ENCODE measurements at places on chromosomes 12 and 14. TPM values are rescaled to one million over a fixed set of nuclear protein-coding genes. Genes with fewer than 3 reads are reported as not detected.

The SLC6A12 gene
- total RNA-seq: 1.00 TPM

The KERA gene
- not detected for total RNA-seq

The IQSEC3 gene
- 3.6 TPM for total RNA-seq

The HCAR1 gene
- total RNA-seq: 0.52 TPM

The EML1 gene
- 83.1 TPM for total RNA-seq

GRCh38 chr12:78886719-78887407, 22.3 kb downstream of the SYT1 start:
- no peak for DNase-seq

DNA sequence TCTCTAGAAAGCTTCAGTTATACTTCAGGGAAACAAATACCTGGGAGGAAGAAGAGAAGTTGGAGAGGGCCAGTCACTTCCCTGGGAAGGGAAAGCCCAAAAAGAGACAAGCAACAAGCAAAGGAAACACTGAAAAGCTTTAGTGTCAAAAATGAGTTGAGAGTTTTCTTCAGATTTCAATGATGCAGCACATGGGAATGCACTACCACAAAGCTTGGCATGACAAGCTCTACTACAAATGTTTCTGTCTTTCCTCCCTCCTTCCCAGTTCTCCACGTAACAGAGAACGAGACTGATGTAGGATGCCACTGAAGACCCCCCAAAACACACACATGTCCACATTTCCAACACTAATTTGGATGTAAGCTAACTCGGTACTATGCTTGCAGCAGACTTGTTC, 26.8 kb upstream of the ADAMTS20 start:
- no peak for DNase-seq

DNA sequence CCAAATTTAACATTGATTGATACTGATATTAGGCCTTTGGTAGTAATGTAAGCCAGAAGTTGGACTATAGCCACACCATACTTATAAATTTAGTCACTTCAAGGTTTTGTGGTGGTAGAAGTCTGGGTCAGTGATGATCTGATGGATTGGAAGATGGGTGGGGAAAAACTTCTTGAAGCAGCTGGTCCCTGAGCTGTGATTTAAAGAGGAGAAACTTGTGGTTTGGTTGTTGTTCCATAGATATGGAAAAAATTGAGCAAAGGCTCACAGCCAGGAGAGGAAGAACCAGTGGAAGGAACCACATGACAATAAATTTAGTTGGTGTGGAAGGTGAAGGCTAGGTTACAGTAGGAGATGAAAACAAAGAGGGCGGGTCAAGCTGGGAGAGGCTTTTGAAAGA, 26.1 kb downstream of the PTHLH start:
- DNase-seq: no peak

GRCh38 chr14:86799244-86799647, 1193.7 kb downstream of the GALC start:
- no peak for DNase-seq

DNA sequence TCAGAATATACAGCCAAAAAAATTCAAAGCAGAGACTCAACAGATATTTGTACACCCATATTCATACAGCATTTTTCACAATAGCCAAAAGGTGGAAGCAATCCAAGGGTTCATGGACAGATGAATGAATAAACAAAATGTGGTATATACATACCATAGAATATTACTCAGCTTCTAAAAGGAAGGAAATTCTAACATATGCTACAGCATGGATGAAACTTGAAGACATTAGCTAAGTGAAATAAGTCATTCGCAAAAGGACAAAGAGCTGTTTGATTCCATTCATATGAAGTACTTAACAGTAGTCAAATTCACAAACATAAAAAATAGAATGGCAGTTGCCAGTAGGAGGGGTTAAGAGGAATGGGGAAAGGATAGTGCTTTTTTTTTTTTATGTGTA, 91.8 kb upstream of the ARID2 start:
- DNase-seq: no peak

DNA sequence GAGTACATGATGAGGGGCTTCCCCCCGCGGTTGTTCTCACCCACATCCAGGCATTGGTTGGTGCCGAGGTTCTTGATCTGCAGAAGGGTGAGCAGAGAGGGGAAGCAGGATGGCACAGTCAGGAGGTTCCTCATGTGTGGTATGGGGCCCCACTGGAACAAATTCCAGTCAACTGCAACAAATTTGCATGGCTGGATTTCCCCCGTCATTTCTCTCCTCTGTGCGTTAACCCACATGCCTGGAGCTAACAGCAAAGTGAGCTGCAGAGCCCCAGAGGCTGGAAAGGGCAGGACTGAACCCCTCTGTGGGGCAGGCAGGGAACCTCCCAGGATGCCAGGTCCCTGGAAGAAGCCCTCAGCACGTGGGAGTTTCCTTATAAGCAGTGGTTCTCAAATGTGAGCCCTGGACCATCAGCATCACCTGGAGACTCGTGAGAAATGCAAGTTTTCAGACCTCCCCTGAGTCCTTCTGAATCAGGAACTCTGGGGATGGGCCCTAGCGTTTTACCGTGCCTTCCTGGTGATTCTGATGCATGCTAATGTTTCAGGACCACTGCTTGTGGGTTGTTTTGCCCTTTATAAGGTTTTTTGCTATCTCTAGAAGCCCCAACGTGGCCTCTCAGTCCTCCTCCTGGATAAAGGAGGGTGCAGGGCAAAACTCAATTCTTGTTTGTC, 11.0 kb upstream of the CELA1 start:
- DNase-seq: no peak

DNA sequence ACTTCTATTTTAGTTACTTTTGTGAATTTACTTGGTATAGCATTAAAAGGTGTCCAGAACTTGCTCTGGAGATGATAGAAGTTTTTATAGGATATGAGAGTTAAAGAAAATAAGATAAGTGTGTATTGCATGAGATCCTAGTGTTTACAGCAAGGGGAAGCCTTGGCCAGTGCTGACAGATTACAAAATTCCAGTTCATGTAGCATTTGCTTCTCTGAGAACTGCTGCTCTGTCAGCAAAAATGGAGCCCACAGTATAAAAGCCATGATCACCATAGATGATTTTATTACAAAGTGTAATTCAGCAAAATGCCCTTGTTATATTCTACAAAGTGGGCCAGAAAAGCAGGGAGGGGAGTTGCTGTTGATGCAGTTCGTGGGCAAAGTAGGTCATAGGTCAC, 40.0 kb upstream of the ATF1 start:
- DNase-seq: no peak
